ENCODE measurements at places on chromosomes 6 and 20. TPM values are rescaled to one million over a fixed set of nuclear protein-coding genes. Genes with fewer than 3 reads are reported as not detected.

Gene CASS4
- 2.2 TPM for total RNA-seq

Gene ZNF512B
- 8.9 TPM for total RNA-seq

Gene WFDC5
- total RNA-seq = 1.2 TPM

Gene BANF2
- total RNA-seq = 2.2 TPM

Gene SLCO4A1
- total RNA-seq = 24.1 TPM

Gene SAPCD1
- not detected for total RNA-seq

Gene KIFC1
- 7.5 TPM for total RNA-seq

Gene ECT2L
- total RNA-seq = not detected

Gene PPP1R10
- total RNA-seq = 11.3 TPM

Gene SIRPB1
- total RNA-seq = 4.8 TPM
